Lung microvascular endothelial cell (primary cell): ENCODE measurements at places on chromosomes 5 and 9.

DNA sequence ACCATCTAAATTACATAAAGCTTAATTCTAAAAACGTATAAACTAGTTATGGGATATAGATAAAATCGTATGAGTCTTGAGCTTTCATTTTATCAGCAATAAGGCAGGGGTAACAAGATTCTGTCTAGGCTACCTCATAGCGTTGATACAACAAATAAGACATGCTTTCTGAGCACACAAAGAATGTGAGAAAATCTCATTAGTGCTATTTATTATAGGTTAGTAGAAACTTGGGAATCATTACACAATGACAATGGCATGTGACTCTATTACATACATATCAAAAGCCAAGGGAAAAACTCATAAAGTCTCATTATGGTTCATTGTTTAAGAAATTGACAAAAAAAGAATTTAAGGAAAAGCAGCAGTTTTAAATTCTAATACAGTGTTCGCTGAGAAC, 448.6 kb downstream of the PLK2 start:
- DNase-seq, result no peak

DNA sequence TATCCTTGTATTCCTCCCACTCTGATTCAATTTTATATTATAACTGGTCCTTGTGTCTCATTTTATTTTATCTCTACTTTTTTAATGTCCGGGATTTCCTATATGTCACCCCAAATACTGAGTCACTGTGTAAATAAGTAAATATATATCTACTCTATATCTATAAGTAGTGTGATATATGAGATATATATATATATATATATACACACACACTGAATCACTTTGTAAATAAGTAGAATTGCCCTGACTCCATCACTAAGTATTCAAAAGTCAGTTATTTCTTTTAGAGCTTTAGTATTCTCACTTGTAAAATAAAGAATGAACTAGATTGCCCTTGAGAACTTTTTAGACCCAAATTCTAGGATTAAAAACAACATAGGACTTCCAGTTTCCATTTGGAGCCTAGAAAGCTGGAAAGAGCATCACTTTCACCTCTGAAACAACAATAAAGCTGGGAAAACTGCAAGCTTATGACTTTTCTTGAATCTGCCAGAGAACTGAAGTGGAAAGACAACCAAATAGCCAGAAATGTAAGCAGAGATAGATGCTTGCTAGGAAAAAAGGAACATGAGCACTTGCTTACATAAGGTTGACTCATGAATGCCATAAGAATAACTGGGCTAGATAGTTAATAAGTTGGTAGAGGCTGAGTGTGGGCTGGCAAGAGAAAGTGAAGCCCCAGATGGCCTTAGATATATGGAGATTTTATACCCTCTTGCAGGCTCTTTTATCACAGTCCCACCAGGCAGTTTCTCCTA, 171.1 kb upstream of the TLX3 start:
- no peak for DNase-seq

DNA sequence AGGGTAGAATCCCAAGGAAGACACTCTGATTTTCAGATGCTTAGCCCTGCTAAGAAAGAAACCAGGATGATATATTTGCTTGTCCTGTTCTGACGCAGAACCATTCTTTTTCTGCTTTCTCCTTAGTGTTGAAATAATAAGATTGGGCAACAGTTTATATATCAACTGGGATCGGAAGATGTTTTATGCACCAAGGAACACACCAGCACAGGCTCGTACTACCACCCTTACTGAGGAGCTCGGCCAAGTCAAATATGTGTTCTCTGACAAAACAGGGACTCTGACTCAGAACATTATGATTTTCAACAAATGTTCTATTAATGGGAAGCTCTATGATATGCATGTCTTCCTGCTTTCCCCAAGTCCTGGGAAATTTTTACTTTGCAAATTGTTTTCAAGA, 19.0 kb upstream of the RUSC2 start:
- no peak for DNase-seq

- DNase-seq, result no peak
Observed at GRCh38 chr5:82595113-82595512, 317.0 kb upstream of the RPS23 start.

DNA sequence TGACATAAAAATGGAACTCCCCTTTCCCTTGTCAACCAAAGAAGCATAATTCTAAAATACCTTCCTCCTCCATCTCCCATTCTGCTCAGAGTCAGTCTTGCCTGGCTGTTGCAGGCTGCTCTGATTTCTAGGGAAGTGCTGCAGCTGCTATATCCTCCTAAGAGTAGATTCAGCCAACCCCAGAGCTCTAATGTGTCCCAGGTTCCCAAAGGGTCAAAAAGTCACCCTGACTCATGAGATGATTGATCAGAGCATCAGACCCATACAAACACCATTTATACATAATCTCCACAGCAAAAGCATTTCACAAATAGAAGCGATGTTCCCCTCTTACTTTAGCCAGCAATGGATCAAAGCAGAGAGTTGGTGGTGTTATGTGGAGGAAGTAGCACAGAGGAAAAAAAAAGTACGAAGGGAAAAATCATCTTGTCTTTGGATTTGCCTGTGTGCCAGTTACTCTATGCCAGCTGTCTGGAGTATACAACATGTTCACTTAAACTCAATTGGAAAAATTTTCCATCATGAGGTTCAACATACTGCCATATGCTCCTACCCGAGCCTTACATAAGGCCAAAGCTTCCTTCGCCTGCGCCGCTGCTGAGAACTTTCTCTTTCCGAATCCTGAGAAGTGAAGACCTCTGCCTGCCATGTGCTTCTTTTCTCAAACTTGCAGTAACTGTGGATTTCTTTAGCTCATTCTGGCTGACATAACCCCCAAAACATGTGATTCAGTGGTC, 258.0 kb downstream of the TLE4 start:
- DNase-seq, result no peak

DNA sequence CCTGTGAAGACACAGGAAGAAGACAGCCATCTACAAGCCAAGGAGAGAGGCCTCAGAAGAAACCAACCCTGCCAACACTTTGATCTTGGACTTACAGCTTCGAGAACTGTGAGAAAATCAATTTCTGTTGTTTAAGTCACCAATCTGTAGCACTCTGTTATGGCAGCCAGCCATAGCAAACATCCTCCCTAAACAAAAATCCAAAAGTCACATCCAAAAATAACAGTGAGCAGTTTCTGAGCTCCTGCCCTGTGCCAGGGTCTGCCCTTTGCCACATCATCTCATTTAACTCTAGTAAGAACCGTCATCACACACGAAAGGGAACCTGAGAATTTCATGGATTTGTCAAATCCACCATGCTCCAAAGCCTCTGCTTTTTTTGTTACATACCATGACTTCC, 118.8 kb downstream of the TRIM36 start:
- DNase-seq, result peak; percentile 14

GRCh38 chr9:70352802-70353201, 61.7 kb downstream of the KLF9 start:
- DNase-seq, result peak; percentile 16

DNA sequence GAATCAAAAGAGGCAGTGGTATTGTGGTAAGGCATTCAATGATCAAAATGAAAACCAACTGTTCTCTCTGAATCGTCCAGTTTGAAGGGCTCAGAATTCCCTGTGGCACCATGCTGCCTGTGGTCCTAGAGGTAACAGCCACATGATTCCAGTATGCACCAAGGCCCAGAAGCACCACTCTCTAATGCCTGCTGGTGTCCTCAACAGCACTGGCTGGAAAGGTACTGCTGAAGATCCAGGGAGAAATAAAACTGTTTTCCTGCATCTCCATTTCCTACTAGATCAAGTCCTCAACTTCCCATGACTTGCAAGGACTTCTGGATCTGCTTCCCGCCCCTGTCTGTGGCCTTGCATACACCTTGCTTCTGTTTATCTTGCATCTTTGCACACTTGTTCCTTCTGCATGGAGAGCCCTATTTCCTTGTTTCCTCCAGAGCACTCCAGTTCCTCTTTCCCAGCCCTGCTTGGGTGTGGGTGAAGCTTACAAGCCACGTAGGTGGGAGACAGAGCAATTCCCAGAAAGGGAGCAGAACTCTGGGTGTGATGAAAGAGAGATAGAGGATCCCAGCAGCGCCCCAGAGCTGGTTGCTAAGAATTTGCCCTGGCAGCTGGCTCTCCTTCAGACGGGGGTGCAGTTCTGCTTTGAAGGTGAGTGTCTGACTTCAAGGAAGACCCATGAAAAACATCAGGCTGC, 41.0 kb upstream of the EQTN start:
- no peak for DNase-seq

GRCh38 chr9:120774719-120775118, 18.5 kb downstream of the FBXW2 start:
- no peak for DNase-seq

- DNase-seq, result no peak
Observed at GRCh38 chr5:2373631-2374030, 377.8 kb downstream of the IRX2 start.

DNA sequence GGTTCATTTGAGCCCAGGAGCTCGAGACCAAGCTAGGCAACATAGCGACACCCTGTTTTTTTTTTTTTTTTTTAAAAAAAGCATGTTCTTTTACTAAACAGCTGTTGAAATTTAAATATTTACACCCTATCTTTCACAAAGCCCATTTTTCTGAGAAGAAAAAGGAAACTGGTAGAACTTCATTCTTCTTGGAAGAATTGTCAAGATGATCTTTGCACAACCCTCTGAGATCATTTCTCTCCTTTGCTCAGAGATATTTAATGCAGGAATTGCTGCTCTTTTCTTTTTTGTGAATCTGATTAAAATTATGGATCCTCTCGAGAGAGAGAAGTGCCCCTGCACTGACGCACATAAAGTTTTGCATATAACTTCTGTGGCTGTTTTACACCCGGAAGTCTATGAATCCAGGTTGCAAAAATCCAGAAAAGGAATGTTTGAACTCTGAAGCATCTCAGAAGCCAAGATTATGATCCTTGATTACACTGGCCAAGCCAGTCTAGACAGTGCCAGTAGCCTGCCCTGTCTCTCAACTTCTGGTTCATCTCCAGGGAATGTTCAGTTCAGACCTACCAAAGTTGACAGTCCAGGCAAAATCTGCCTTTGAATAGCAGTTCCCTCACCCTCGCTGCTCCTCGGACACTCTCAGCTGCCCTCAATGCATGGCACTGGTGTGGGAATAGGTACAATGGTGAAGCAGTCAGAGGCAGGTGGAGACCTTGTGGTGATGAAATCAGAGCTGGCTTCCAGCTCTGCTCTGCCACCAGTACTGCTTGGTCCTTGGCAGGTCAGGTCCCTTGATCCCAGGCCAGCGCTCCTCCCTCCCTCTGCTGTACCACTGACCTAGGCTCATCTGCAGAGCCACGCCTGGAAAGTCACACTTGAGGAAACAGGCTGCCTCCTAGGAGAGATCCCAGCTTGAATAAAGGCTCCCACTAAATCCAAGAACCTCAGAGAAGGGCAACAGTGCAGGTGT, 13.3 kb upstream of the SLC31A2 start:
- DNase-seq, result no peak

- peak; percentile 16 for DNase-seq
Observed at GRCh38 chr5:131622633-131623032, 12.4 kb downstream of the RAPGEF6 start.

DNA sequence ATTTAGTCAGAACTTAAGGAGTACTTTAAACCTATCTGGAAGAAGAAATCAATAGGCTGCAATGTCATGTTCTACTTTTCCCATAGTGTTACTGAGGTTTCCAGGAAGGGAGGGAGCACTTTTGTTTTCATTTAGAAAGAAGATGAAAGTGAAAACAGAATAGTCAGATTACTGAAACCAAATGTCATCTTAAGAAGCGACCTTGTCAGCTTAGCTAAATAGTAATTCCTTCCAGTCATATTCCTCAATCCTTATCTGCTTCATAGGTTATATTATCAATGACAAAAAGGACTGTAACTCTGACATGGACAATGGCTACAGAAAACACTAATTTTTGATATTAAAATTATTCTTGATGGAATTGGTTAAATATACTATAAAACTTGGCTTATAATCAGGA, 27.7 kb downstream of the SAR1B start:
- no peak for DNase-seq

DNA sequence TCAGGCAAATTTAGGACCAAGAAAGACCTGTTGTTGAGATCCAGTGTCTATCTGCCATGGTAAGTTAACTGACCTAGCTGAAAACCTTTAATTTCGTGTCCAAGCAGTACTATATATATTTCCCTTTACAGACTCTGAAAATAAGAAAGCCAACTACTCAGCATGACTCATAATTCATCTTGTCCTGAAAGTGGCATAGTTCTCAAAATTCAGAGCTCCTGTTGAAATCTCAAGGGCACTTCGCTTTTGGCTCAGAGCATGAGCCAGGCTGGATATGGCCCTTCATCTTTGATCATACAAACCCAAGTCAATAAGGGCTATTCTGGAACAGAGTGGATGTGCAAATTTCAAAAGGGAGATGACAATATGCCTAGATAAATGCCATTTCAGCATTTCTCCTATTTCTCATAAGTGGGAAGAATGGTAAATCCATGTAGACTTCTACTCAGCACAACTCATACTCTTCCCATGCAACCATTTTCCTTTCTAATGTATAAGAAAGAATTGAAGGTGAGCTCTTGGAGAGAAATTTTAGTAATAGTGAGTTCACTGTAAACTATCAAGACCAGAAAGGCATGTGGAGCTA, 567.9 kb upstream of the DAB2 start:
- DNase-seq, result no peak

DNA sequence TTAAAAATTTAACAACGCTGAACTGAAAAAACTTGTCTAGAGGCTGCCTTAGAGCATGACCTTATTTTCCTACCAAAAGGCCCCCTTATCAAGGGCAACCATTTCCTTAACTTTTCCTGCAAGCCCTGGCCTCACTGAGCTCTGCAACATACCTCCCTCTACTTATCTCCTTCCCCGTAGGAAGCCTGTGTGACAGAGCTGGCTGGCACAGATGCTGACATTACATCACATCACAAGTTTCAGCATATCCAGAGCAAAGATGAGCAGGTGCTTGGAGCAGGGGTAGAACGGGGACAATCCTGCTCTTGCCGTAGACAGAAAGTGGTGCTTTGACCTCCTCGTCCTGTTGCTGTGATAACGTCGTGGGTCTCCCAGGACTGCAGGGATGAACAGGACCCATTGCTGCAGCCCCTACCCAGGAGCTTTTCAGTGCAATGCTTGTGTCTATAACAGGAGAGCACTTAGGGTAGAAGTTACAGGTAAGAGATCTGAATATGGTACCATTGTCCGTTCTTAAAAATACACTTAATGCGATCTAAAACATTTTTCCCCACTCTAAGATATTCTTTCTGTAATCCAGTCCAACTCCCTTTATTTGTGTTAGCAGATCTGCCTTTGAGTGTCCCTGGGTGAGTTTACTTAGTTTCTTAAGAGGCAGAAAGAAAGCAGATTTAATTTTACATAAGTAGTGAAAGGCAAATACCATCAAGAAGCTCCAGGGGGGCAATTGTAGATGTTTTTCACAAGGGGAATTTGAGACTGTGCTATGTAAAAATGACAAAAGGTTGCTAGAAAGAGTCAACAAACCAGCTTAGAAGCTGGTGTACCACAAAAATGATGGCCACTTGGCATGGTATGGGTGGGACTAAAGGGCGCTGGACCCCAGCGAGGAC, 101.9 kb upstream of the EFNA5 start:
- no peak for DNase-seq
